NCI-H1105 (cell line): ENCODE measurements at places on chromosomes 4 and X.

DNA sequence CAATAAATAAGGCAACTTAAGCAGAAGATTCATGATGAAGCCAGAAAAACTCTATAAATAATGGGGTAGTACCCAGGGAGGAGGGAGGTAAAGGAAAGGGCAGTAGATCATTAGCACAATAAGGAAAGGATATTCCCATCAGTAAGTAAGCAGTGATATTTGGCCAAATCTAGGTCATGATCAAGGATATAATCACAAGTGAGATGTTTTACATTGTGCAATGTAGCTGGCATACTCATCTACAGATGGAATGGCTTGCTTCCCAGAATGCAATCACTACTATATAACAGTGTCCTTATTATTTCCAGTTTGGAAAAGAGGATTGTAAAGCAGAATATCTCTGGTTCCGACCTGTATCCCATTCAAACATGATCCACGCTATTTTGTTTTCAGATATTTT is 483.4 kb downstream of the RPA4 start:
- no peak for DNase-seq

- no peak for DNase-seq
Measured at GRCh38 chr4:89438102-89438831, 130.7 kb upstream of the GPRIN3 start.

DNA sequence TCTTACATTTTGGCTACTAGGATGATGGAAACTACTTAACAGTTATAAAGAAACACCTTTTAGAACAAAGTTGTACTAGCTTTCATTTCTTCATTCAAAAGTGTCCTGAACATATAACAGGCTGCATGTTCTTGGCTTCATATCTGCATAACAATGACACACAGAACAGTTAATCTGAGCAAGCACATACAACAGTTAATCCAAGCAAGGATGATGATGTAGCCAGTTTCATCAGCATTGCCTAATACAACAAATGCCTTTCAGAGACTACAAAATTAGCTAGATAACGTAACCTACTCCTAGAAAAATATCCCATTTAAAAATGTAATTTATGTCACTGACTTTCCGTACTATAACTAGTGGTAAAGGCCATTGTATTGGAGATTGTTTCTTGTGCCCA is 182.1 kb downstream of the SCFD2 start:
- no peak for DNase-seq

GRCh38 chrX:5683996-5684395 is 544.7 kb downstream of the NLGN4X start:
- no peak for DNase-seq

GRCh38 chr4:25234390-25235370 is 847 bp downstream of the PI4K2B start:
- DNase-seq: no peak

GRCh38 chr4:149498246-149498645 is 317.4 kb downstream of the IQCM start:
- no peak for DNase-seq

DNA sequence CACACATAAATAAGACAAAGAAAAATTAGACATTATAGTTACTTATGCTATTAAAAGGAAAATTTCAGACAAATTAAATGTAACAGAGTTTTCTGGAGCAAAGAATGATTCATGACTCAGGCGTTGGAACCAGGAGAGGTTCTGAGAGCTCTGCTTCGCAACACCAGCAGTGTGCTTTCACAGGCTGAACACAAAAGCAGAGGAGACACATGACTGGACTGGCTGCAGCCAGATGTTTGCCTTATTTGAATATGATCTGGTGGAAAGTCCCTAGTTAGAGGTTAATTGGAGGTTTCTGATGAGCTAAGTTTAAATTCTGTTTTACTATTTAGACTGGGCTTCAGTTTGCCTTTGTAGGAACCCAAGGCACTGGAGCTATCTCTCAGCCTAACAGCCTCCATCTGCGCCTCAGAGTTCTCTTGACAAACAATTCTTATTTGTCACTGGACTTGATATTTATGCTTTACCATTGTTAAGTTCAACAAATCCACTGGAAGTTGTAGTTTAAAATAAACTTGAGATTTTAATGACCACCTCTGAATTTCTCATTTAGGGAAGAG is 16.2 kb downstream of the BOD1L1 start:
- DNase-seq: no peak

DNA sequence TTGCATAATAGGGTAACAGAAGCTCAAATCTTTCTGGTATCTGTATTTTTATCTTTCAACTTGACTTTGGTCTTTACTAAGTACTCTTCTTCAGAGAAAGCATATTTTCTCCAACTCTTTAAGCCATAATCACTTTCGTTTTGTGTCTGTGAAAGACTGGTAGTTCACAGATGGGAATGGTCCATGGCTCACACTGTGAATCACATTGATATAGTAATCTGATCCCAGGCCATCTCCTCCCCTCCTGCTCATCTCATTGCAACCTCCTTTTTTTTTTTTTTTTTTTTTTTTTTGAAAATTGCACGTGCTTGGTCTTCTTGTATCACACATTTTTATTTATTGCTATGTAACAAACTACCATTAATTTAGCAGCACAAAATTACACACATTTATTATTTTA is 694.5 kb upstream of the SLIT2 start:
- no peak for DNase-seq

GRCh38 chr4:61193863-61194262 is 6.3 kb upstream of the ADGRL3 start:
- no peak for DNase-seq

- no peak for DNase-seq
Measured at GRCh38 chrX:45518552-45518951, 317.9 kb upstream of the DIPK2B start.

DNA sequence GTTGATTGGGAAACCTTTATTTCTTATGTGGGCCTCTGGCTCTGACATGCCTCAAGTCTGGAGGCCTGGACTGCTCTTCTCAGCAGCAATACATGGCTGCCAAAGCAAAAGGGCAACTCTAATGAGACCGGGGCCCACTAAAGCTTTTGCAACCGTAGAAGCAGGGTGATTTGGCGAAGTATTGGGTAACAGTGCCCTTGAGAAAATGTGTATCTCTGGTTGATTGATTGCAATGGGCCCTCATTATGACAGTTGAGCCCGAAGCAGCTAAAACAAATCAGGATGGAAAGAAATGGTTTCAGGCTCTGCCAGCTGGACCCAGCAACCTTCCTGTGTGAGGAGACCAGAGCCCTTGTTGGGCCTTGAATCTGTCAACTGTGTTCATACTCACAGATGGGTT is 73.4 kb downstream of the CLCN4 start:
- DNase-seq: no peak

GRCh38 chrX:896256-896655 is 265.7 kb downstream of the SHOX start:
- no peak for DNase-seq

GRCh38 chr4:186166852-186167512 is 24.4 kb upstream of the CYP4V2 start:
- DNase-seq: no peak

GRCh38 chrX:38732866-38733265 is 68.4 kb upstream of the MID1IP1 start:
- no peak for DNase-seq

- DNase-seq: no peak
Measured at GRCh38 chrX:133568109-133568508, 152.8 kb upstream of the GPC4 start.

GRCh38 chr4:62407534-62407933 is 1207.4 kb downstream of the ADGRL3 start:
- no peak for DNase-seq

DNA sequence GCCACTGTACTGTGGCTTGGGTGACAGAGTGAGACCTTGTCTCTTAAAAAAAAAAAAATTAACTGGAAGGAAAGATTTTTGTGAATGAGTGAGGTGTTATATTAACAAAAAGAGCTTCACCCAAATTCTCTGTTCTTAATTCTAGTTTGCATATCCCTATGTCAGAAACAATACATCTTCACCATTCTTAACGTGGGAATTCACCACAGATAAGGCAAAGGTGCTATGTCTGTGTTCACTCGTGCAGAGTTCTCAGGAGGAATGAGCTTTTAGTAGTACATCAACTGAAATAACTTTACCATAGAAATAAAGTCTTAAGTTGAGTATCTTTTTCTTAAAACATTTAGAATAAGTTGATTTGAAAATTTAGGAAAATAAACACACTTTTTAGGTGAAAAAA is 135.1 kb downstream of the RAPGEF2 start:
- DNase-seq: no peak

- no peak for DNase-seq
Measured at GRCh38 chr4:121773883-121774282, 8.9 kb upstream of the SMIM43 start.

- no peak for DNase-seq
Measured at GRCh38 chrX:107667426-107667825, 39.1 kb downstream of the PRPS1 start.

DNA sequence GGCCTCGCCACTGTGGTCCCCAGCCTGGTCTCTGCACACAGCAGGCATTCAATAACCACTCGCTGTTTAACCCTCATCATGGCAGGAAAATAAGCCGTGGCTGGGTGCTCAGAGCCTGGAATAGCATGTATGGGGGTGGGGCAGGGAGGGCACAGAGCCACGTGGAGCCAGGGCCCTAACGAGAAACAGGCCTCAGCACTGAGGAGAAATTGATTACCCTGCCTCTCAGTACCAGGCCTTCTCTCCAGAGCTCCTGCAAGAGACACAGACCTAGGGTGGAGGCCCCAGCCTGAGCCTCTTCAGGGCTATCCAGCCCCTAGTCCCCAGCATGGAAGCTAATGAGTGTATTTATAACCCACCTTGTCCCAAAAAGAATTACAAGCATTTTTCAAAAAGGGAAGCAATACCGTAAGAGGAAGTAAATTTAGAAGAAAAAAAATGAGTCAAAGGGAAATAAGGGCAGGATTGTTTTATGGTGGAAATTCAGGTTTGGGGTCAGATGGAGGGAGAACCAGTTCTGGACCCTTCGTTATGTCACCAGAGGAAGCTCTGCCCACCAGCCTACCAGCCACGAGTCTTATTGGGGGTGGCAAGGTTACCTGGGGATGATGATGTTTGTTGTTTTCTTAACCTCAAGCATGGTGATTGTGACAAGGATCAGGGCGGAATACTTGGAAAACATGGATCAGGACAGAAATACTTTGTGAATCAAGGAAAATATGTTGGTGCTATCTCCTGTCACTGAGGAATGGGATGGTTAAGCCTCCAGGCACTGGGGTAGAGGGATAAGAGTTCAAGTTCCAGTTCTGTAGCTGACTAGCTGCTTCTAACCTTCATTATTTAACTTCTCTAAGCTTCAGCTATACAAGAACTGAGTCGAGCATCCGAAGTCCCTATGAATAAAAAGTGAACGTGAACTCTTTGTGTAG is 101.9 kb upstream of the RBPJ start:
- DNase-seq: no peak

DNA sequence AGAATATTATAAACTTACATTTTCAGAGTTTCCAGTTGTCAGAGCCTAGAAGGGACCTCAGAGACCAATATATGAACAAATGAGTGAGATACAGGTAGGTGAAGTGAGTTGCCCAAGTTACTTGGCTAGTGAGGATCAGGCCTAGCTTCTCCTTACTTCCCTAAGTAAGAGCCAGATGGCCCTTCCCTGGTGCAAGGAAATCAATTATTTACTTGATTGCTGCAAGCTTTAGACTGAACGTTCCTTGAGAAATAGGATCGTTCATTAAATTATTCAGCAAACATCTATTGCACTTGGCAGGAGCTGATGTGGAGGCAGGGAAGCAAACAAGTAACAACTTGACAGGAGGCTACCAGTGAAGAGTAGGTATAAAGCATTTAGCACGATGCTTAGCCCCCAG is 117.8 kb downstream of the EFHC2 start:
- no peak for DNase-seq

GRCh38 chr4:98908703-98909262 is 20.1 kb downstream of the EIF4E start:
- no peak for DNase-seq

DNA sequence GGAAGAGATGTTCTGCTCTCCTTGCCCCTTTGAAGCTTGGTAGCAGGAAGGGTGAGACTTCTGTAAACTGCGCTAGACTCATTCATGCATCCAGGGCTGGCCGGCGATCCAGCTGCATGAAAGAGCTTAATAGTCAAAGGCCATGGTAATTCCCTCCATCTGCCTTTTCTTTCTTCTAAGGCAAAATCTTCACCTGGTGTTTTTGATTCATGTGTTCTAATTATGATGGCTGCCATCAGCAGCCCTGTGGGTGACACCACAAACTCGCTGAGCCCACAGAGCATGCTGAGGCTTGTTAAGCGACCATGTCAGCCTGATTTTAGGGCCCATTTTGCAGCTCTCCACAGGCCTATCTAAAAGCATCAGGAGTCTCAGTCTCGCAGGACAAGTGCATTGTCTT is 450.1 kb upstream of the TENM3 start:
- DNase-seq: peak; percentile 84

GRCh38 chrX:25012793-25013631 is 2.8 kb downstream of the ARX start:
- no peak for DNase-seq

DNA sequence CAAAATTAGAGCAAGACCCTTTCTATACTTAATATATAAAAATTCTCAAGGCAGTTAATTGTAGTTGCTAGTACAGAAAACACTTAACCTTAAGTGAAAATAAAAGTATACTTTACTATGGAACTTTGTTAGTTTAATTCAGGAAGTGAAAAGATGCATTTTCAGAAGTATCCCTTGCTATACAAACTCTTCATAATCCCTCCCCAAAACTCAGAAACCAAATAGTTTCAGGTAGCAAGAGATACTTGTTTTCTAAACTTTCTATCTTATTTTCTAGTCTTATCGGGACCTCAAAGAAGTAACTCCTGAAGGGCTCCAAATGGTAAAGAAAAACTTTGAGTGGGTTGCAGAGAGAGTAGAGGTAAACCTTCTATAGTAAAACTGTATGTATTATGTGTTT is 14.3 kb downstream of the PAICS start:
- DNase-seq: no peak

DNA sequence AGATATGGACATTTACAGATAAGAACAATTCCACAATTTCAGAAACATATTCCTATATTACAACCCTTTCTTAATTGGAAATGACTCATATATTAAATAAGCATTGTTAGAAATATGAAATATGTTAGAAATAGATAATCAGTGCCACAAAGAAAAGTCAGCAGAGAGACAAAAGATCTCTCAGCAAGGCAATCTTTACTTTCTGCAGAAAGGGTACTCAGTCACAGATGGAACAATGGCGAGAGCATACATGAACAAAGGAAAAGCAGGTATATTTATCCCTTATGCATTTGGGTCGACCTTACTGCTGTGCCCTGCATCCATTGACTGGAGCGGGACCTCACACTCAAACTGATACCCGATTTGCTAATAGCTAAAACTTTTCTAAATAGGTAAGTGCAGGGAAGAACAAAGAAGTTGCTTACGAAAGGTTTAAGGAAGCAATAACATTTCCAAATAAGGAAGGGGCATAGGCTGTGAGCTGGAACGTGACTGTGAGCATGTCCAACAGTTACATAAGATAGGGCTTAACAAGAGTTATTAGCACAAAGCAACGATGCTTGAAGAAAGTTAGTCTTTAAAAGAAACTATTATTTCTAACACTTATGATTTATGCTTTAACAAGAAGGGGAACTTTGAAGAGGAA is 40.8 kb downstream of the MGARP start:
- DNase-seq: no peak

GRCh38 chr4:648579-649292 is 23.4 kb downstream of the PDE6B start:
- DNase-seq: no peak
